ENCODE measurements at places on chromosomes 2 and 18.

DNA sequence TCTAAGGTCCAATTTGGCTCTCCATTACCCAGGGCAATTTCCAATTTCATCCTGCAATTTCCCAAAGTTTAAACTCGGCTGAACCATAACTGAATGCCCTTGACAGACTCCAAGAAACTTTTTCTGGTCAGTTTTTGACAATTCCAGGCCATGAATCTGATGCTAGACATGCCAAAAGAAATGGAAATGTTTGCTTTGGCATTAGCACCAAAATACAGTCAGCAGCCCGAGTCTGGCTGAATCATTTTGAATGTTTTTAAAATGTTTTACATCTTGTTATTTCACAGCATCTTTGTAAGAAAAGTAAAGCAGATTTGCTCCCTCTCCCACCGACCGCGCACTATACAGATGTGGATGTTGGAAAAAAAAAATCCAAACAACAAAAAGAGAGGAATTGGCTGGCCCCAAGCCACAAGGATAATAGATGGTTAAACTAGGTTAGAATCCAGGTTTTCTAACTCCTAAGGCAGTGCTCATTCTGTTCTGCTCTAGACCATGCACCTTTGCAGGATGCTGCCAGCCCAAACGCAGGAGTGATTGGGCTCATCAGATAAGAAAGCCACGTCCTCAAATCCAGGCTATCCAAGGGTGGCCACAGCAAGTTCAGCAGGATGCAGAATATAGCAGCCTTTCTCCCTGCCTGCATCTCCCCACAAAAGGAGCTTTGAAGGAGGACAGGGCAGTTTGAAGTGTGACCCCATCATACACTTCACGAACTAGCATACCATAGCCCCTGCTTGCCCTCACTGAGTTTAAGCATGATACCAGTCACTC, 167.5 kb downstream of the ALK start:
- no peak for DNase-seq

- no peak for DNase-seq
Observed at GRCh38 chr2:241937297-241937696, 67.8 kb downstream of the RTP5 start.

GRCh38 chr2:76940559-76940958, 581.6 kb downstream of the LRRTM4 start:
- DNase-seq, result no peak

DNA sequence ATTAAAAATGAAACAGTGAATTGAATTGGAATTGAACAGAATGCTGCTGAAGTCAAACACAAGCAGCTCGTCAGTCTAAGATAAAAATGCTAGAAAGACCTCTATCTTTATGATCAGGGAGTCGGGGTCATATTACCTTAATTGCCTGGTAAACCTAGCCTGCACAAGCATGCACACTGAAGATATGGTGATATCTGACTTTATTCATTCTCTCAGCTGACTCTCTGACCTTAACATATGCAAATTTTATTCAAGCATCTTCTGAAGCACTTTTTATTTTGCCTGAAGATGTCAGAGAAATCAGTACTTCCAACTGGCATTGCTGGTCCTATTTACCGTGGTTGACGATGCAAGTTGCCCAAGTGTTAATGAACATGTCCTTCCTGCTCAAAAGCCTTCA, 56.4 kb downstream of the DNER start:
- DNase-seq, result no peak

DNA sequence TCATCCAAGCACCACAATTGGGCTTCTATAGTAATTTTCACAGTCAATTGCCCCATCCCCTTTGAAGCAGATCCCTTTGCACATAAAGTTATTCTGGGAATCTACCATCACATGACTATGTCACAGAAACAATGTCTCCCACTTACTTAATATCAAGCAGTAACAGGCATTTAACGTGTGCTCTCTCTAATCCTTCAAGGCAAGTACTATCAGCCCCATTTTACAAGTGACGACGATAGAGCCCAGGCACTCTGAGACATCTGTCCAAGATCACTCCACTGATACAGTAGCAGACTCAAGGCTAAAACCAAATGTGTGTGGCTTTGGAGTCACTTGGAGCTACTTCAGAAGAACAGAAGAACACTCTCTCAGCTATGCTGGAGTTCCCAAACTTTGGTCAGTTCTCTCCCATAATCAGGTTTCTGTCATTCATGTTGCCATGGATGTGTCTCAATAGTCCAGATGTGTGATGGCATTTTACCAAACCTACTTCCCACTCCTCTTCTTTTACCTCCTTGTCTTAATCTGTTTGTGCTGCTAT, 39.7 kb downstream of the PID1 start:
- DNase-seq, result no peak

DNA sequence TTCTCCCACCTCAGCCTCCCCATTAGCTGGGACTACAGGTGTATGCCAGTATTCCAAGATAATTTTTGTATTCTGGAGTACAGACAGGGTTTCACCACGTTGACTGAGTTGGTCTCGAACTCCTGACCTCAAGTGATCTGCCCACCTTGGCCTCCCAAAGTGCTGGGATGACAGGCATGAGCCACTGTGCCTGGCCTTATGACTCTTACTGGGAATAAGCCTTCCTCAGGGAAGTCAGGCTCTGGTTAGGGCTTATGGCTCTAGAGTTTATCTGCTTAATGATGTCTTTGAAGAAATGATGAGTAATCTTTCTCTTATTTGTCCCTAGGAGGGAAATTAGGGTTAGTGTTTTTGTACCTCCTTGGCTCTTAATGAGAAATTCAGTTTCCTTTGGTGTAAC, 187.7 kb downstream of the FAM210A start:
- DNase-seq, result no peak

GRCh38 chr2:134348760-134349159, 94.9 kb downstream of the MGAT5 start:
- no peak for DNase-seq

GRCh38 chr2:45567974-45568789, 42.9 kb downstream of the SRBD1 start:
- no peak for DNase-seq

DNA sequence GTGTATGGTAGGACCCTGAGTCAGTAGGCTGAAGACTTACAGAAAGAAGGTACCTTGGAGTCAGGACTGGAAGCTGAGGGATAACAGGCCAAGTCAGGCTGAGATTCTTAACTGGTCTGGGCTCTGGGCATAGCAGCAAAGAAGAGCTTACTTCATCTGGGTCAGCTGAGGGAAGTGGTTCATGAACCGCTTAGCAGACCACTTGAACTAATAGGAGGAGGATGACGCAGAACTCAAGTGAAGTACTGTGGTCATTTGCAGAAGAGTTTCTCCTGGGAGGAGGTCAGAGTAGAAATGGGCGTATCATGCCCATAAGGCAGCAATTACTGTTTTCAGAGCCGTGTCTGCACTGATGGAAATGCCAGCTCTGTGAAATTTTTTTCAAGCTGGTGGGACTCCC, 164.5 kb downstream of the LCLAT1 start:
- DNase-seq, result no peak

DNA sequence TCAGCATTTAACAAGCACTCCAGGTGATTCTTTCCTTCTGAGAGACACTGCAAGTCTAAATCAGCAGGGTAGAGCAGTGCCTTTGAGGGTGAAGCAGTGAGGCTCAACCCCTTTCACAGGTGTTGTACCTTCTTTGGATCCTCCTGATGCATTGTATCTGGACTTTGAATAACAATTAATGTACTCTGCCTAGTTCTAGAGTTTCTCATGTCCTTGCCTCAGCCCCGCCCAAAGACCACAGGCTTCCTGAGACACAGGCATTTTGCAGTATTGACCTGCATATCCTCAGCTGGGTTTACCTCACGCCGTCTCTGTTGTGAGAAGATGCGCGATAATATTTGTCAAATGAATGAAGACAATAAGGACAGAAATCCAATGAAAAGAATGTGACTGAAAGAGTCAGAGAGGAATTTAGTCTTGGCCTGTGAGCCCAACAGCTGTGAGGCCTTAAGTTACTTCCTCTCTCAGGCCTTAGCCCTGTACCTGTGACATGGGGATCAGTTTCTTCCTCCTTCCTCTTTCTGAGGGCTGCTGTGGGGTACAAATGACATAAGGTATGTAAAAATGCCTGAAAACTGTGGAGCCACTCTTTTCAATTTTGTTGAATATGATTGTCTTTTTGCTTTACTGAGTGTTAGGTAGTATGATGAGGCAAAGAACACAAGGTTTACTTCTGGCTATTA, 43.7 kb downstream of the WIPF1 start:
- DNase-seq, result no peak

GRCh38 chr2:159600752-159601151, 15.6 kb downstream of the BAZ2B start:
- DNase-seq, result no peak

GRCh38 chr2:241213041-241213440, 24.6 kb downstream of the ANO7 start:
- DNase-seq, result peak; percentile 24

DNA sequence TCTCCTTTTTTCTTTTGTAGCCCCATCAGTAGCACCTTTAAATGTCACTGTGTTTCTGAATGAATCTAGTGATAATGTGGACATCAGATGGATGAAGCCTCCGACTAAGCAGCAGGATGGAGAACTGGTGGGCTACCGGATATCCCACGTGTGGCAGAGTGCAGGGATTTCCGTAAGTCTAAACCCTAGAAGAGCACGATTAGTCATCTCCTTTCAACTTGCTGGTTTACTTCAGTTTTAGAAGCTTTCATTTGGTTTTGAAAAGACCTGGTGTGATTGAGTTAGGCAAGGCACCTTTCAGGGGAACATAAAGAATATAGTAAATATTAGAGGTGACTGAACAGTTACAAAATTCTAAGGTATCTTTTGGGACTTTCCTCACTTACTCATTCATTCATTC, 72.2 kb upstream of the TMEM87B start:
- no peak for DNase-seq

DNA sequence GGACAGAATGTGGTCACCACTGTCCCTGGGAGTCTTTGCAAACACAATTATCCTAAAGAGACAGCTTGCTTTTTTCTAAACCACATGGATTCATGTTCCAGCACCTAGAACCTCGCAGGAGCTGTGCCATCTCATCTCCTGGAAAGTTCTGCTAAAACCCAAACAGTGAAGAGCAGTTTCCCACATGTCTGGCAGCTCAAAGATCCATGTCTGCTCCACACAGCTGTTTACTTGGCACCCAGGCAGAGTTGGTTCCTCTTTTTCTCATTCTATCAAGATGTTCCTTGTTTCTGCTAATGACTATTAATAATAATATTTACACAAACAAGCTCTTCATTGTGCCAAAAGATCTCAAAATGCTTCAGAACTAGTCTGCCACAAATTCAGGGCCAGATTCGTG, 30.1 kb upstream of the PID1 start:
- no peak for DNase-seq

DNA sequence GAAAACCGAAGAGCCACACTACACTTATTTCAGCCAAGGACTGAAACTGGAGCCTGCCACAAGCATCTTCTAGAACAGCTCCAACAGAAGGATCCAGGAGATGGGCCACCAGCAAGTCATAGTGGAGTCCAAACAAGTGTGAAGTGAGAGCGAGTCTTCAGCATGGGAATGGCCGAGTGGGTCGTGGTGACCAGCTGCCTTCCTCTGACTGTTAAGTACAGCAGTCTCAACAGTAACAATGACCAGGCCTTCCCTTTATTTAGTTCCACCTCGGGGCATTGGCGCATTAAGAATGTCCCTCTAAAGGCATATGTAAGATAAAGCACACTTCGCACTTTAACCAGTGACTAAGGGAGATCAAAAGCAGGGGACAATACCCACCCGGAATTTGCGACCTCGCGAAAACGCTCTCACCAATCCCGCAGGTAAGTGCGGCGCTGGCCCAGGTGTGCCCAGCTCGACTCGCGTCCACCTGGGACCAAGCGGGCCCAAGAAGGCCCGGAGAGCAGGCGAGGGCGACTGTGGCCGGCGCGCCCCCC, 1.1 kb downstream of the L3MBTL4 start:
- no peak for DNase-seq

DNA sequence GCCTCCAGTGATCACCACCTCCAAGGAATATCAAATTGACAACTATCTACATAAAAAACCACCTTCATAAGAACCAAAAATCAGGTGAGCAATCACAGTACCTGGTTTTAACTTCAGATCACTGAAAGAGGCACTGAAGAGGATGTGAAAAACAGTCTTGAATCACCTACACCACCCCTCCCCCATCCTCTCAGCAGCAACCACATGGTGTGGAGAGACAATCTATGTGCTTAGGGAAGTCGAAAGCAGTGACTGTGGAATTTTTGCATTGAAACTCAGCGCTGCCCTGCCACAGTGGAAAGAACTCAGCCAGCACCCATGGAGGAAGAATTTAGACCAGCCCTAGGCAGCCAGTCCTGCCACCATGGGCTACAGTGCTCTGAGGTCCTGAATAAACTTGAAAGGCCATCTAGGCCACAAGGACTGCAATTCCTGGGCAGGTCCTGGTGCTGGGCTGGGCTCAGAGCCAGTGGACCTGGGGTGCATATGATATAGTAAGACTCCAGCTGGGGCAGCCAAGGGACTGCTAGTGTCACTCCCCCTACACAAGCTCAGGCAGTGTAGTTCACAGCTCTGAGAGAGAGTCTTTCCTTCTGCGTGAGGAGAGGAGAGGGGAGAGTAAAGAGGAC, 75.6 kb downstream of the ATL2 start:
- DNase-seq, result no peak

- no peak for DNase-seq
Observed at GRCh38 chr2:229270551-229271410, at the start of gene PID1. Gene PID1 (minus strand): TSS chr2:229271287. CDS start chr2:229271043, 244 bp downstream.

DNA sequence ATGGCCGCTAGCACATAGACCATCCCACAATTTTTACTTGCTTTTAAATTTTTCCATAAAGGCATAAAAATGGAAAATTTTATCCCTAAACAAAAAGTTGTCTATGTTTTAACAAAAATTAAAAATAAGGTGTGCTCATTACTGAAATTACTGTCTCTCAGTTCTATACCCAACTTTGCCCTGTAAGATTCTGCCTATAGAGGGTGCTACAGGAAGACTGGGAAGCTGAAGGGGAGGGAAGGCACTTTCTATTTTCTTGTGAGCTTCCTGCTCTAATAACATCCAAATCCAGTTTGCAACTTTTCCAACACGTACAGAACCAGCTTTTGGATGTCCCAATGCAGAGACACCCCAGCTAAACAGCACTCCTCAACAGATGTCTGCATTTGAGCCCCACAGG, 666.9 kb downstream of the PLCL1 start:
- no peak for DNase-seq

DNA sequence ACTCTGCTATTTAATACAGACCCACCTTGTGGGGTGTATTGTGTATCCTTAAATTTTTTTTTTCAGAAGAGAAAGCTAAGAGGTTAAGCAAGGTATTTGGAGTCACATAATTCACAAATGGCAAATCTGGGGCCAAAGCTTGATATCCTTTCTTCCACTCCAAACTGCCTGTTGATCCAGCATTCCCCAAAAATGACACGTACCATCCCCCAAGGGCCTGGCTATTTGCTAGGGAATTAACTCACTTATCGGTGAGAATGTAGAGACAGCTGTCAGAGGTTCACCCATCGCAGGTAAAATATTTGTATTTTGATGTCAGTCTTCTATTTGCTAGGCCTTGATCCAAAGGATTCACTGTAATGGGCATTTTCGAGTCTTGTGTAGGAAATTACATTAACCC, 103.6 kb upstream of the FZD7 start:
- no peak for DNase-seq
